NCI-H510A (cell line): ENCODE measurements at places on chromosomes 4 and X.

- DNase-seq, result no peak
Measured at GRCh38 chrX:120144178-120144844, 14.1 kb upstream of the RHOXF2 start.

- no peak for DNase-seq
Measured at GRCh38 chr4:68271851-68272357, 26.4 kb upstream of the TMPRSS11B start.

- DNase-seq, result no peak
Measured at GRCh38 chr4:26905172-26905571, 44.5 kb downstream of the STIM2 start.

DNA sequence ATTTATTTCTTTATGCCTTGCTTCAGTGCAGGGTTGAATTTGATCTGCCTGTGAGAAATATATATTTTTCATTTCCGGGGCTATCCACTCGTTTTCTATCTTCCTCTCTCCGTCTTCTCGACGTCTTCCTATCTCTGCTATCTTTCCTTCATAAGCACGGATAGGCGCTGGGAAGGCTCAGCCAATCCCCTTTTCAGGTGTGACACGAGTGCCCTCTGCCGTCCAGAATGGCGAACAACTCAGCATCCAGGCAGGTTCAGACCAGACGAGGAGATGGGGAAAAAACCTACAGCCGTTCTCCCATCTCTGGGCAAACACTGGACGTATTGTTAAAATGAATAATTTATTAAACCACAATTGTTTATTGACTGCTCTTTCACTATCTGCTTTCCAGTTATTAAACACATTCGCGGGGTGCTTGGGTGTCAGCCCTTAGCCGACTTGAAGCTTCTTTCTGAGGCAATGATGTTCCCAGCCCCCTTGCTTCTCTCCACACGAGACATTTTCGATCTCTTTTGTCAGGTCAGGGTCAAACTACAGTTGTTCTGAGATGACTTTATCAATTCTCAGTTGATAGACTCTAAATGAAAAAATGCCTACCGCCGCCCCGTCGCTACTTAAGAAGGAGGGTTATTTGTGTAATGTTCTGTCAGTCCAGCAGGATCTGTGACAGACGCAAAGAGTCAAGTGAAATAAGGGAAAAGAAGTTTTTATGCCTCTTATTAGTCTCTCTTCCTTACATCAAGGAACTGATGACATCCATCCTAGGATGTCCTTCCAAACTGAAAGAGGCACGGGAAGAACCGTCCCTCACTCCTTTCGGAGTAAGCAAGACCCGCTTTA, 96.3 kb upstream of the NOCT start:
- peak; percentile 42 for DNase-seq

GRCh38 chrX:11666952-11667685, 1.4 kb upstream of the ARHGAP6 start:
- no peak for DNase-seq

DNA sequence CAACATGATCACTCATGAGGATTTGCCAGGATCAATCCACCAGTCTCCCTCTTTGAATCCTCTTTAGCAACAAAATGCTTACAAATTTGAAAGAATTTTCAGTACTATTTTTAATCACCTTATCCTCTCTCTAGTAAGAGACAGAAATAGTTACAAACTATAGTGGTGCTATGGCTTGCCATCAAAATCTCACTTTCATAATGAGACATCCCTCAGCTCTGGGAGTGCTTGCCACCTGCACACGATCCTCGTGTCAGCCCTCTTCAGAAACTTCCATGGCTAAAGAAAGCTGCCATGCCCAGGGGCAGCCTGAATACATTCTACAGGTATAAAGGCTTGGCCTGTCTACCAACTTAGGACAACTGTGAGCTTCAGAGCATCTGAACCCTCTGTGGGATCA, 5.1 kb upstream of the DHX15 start:
- DNase-seq, result no peak
